ENCODE measurements at places on chromosomes 6 and 20. TPM values are rescaled to one million over a fixed set of nuclear protein-coding genes. Genes with fewer than 3 reads are reported as not detected.

- no peak for DNase-seq
These were observed 26.7 kb downstream of the MDN1 start for GRCh38 chr6:89792881-89793280.

GRCh38 chr6:101534821-101535220 is 141.3 kb downstream of the GRIK2 start:
- DNase-seq, result no peak

- DNase-seq, result no peak
These were observed 14.9 kb downstream of the NT5E start for GRCh38 chr6:85464722-85465150.

- DNase-seq, result no peak
These were observed 14.3 kb upstream of the TRPC4AP start for GRCh38 chr20:35106827-35107380.

- DNase-seq, result no peak
These were observed 94.0 kb downstream of the ZMYND8 start for GRCh38 chr20:47262365-47263013.

DNA sequence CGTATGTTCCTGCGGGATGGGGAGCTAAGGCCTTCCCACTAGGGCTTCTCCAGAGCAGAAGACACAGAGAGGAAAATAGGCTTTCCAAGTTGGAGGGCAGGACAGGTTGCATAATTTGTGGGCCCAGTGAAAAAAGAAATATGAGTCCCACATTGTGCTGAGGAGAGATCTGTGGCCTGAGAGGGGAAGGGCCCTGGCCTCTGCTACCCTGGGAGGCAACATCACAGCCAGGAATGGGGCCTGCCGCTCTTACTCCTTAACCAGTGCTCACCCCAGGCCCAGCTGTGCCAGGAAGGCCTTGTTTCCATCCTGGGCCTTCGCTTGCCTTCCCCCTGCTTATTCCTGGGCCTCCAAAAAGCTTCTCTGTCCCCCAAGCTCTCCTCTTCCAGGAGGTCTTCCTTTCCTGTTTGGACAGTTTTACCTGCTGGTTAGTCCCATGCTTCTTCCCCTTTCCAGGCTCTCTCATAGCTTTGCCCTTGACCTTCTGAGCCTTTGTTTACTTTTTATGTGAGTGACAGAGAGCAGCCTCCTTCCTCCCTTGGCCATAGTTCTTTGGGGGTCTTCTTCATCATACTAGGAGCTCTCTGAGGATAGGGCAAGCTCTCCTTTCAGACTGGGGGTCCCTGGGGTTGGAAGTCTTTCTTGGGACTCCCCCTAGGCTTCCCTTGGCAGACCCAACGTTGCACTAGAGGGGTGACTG is 26.2 kb upstream of the VEGFA start:
- DNase-seq, result no peak

DNA sequence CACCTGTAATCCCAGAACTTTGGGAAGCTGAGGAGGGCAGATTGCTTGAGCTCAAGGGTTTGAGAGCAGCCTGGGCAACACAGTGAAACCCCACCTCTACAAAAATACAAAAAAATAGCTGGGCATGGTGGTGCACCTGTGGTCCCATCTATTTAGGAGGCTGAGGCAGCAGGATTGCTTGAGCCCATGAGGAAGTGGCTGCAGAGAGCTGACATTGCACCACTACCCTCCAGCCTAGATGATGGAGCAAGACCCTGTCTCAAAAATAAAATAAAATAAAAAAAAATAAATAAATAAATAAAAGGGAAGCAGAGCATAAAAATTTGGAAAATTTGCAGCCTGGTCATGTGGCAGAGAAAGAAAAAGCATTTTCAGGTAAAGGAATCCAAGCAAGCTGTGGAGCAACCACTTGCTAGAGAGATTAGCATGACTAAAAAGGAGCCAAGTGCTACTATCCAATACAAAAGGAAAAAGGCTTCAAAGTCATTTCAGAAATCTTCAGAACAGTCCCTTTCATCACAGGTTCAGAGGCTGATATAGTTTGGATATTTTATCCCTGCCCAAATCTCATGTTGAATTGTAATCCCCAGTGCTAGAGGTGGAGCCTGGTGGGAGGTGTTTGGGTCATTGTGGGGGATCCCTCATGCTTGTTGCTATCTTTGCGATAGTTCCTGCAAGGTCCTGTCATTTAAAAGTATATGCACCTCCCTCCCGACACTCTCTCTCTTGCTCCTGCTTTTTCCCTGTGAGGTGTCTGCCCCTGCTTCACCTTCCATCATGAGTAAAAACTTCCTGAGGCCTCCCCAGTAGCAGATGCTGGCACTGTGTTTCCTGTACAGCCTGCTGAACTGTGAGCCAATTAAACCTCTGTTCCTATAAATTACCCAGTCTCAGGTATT is 11.2 kb upstream of the TTK start:
- DNase-seq, result no peak

- no peak for DNase-seq
These were observed 28.2 kb upstream of the SPAG4 start for GRCh38 chr20:35587436-35587835.

DNA sequence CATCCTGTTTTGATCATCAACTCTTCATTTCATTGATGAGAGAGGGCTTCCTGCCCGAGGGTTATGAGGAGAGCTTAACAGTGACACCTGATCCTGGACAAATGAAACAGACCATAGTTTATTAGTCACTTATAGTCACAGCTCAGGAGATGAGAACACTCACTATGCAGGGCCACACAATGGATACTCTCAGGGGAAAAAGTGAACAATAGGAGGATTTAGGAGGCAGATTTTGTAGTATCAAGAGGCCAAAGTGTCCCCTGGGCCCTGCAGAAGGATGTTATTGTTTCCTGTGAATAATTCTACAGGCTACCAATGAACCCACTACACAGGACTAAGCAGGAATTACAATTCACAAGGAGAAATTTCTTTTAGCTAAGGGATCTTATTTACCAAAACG is 772.8 kb upstream of the MAN1A1 start:
- no peak for DNase-seq

DNA sequence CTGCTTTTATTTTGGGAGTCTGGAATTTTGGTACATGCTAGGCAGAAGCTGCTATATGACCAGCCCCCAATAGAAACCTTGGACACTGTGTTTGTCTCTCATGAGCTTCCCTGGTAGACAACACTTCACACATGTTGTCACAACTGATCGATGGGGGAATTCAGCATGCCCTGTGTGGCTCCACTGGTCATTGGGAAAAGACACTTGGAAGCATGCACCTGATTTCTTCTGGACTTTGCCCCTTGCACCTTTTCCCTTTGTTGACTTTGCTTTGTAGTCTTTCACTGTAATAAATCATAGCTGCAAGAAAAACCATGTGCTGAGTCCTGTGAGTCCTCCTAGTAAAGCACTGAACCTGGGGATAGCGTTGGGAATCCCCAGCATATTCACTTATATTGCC is 7.9 kb upstream of the WFDC10A start:
- DNase-seq, result no peak

DNA sequence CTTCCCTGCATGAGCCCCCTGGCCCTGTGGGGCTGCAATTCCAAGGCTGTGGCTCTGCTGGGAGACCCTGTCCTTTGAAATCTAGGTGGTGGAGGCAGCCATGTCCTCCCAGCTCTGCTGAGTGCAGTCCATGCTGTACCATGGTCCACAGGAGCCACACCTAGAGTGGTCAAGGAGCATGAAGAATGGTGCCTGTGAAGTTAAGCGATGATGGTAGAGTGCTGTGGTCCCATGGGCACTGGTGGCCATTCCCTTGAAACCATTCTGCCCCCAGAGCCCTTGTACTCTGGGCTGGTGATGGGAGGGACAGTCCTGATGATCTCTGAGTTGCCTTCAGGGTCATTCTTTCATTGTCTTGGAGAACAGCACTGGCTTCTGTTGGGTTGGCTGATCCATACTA is 55.3 kb downstream of the EFCAB8 start:
- DNase-seq, result no peak

DNA sequence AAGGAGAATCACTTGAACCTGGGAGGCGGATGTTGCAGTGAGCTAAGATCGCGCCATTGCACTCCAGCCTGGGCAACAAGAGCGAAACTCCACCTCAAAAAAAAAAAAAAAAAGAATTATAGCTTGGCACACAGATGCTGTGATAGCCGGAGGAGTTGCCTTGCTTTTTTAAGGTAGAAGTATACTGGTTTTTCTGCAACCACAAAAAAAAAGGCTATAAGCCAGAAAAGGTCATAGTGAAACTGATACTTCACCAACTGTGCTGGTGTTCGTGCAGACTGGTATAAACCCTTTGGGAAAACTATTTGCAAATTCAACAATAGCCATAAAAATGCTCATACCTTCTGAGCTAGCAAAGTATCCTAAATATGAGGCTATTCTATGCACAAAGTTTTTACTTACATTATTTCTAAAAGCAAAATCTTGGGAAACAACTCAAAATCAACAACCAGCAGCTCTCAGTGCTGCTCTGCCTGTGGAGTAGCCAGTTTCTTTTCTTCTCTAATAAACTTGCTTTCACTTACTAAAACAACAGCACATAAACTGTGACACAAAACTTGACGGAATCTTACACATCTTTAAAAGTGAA is 44.0 kb downstream of the B4GALT5 start:
- no peak for DNase-seq

DNA sequence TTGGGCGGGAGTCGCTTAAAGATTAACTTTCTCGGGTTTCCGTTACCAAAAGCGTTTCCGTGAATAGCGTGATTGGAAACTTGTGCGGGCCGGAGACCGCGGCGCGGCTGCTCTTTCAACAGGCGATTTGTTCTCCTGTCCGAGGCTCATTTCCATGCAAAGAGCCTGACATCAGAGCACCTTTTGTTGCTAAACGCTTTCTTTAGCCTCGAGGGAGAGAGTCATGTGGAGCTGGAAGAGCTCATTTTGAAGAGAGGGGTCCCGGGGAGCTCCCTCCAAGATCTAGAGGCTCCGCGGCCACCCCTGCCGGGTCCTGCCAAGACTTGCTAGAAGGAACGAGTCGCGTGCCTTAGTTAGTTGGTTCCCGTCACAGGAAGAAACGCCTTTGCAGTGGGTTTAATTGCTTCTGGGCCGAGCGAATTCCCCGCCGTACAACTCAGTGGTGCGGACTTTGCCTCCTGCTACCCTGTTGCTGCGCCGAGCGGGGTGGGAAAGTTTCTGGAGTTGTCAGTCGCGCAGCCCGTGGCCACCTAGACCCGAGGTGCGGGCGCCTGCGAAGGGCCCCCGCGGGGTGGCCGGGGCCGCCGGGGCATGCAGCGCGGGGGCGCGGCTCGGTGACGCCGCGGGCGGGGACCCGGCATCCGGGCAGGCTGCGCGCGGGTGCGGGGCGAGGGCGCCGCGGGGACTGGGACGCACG is at the start of gene SASH1:
SASH1 (plus strand) TSS at position 489 of the 697 bp plus-strand sequence. CDS start 230 bp downstream, outside the sequence.
- DNase-seq, result peak; percentile 66

GRCh38 chr20:17825960-17826843 is 126.4 kb downstream of the BANF2 start:
- no peak for DNase-seq

DNA sequence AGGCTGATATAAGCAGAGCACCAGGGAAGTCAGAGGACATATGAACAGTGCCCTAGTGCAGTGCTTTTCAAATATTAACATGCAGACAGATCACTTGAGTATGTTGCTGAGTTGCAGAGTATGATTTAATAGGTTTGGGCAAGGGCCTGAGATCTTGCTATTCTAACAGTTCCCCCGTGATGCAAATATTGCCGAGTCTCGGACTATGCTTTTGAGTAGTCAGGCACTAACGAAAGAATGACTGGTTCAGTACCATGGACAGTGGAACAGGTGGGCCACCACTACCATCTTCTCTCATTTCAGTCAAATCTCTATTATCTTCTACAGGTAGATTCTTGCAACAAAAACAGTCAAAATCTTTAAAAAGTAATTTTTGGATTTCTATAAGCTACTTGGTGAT is 3.7 kb upstream of the TMEM200A start:
- no peak for DNase-seq

GRCh38 chr6:72418495-72418894 is 203.4 kb upstream of the KCNQ5 start:
- no peak for DNase-seq

GRCh38 chr6:75333676-75334200 is 49.1 kb upstream of the TMEM30A start:
- no peak for DNase-seq

DNA sequence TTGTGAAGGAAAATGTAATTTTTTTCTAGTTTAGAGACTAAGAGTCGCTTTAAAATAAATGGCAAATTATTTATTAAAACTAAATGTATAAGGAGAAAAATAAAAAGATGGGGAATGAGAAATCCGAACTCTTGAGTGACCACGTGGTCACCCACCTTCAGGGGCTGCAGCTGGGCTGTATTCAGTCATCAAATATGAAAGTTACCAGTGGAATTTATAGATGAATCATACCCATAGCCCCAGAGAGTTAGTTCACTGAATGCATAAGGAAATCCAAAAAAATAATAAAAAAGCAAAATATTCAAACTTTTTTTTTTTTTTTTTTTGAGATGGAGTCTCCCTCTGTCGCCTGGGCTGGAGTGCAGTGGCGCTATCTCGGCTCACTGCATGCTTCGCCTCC is 947.7 kb upstream of the ADGRB3 start:
- no peak for DNase-seq

GRCh38 chr6:53266553-53267090 is 82.1 kb downstream of the ELOVL5 start:
- no peak for DNase-seq

GRCh38 chr6:43639984-43640800 is 4.6 kb downstream of the MAD2L1BP start:
- DNase-seq, result no peak

DNA sequence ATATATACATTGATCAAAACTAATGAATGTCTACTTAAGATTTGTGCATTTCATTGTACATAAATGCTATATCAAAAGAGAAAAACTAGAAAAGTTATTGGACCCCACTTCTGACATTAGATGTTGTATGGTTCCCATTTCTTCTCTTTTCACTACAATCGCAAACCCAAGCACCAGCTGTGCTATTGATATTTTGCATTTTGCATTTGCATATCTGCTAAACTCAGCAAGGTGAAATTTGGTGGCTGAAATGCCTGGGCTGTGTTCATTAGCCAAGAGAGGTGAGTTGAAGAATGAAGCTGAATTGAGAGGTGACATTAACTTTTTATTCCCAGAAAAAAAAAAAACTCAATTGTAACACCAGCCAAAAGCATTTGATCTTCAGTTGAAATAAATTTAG is 232.1 kb upstream of the TENT5A start:
- DNase-seq, result no peak

- no peak for DNase-seq
These were observed 21.8 kb upstream of the UFL1 start for GRCh38 chr6:96499781-96500180.

DEFB119 gene
- not detected for total RNA-seq

TEAD3 gene
- 28.0 TPM for total RNA-seq

GPR63 gene
- total RNA-seq, result 1.0 TPM

LY86 gene
- 1.2 TPM for total RNA-seq

CD83 gene
- total RNA-seq, result 1.8 TPM

PACRG gene
- 10.5 TPM for total RNA-seq

LY6G6D gene
- not detected for total RNA-seq

SLC26A8 gene
- total RNA-seq, result not detected

TMEM244 gene
- not detected for total RNA-seq

FIG4 gene
- total RNA-seq, result 8.0 TPM

NNAT gene
- 0.33 TPM for total RNA-seq

CDSN gene
- total RNA-seq, result not detected

TOMM34 gene
- 11.4 TPM for total RNA-seq

C6orf141 gene
- 0.41 TPM for total RNA-seq

SOX4 gene
- total RNA-seq, result 3.8 TPM

HLA-DQA1 gene
- 5.4 TPM for total RNA-seq
